ENCODE measurements at places on chromosomes 1 and 21. TPM values are rescaled to one million over a fixed set of nuclear protein-coding genes. Genes with fewer than 3 reads are reported as not detected.

GPR153 gene
- 17.4 TPM for total RNA-seq

CSMD2 gene
- total RNA-seq: 0.39 TPM

CFAP74 gene
- total RNA-seq: not detected

CELA2A gene
- not detected for total RNA-seq

LYSMD1 gene
- 14.6 TPM for total RNA-seq

BSND gene
- total RNA-seq: not detected

AIM2 gene
- not detected for total RNA-seq

Measured in right atrium auricular region (tissue), 2 donors.